ENCODE measurements at places on chromosomes 4 and X.

DNA sequence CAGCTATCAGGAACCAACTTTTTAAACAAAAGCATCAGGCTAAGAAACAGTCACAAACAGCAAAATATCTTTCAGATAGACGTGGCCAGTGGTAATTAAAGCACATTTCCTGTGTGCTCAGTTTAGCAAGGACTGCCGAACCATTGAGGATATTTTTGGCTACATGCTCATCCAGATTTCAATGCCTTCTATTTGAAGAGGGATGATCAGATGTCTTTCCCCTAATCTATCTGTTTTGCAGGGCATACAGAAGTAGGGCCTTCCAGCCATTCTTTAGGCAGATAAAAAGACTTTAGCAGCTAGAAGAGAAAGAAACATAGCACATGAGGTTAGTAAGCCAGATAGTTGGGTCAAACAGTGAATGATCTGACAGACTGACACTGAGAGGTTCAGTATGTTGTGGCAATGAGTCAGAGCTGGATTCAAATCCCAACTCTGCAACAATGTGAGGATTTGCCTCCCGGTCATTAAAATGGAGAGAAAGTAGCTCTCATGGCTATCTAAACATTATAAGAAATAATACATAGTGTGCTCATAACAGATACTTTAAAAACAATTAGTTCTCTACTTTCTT, 100.0 kb upstream of the PRKG2 start:
- DNase-seq: no peak

DNA sequence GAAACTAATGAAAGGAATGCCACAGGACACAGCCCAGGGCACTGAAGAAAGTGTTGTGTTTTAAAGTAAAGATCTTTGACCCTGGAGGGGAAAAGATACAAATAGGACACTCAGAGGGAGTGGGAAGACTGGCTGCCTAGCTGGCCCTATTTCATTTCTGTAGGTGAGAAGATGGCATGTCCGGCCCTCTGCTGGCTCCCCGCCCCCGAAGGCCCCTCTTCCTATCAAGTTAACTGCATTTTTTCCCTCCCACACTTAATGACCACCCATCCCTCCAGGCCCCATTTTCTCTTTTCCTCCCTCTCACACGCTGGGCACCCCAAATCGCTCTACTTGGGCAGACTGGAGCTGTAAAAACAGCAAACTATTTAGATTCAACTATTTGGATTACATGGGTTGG, 5.5 kb upstream of the TRIM75 start:
- no peak for DNase-seq

- DNase-seq: no peak
Observed at GRCh38 chrX:11445540-11445939, 152.3 kb downstream of the AMELX start.

DNA sequence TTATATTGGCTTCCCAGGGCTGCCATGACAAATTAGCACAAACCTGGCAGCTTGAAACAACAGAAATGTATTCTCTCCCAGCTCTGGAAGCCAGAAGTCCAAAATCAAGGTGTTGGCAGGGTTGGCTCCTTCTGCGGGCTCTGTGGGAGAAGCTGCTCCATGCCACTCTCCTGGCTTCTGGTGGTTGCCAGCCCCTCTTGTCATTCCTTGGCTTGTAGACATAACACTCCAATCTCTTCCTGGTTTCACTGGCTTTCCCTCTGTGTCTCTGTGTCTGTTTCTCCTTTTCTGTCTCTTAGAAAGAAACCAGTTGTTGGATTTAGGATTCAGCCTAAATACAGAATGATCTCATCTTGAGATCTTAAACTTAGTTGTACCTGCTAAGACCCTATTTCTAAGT, 85.5 kb downstream of the USP46 start:
- no peak for DNase-seq

- DNase-seq: no peak
Observed at GRCh38 chr4:14800977-14801376, 201.3 kb upstream of the CPEB2 start.

Measured in GM06990 (cell line).